ENCODE measurements at places on chromosomes 2 and 18. TPM values are rescaled to one million over a fixed set of nuclear protein-coding genes. Genes with fewer than 3 reads are reported as not detected.

The CCDC93 gene
- 37.9 TPM for total RNA-seq

The CABLES1 gene
- total RNA-seq: 9.7 TPM

The MAL gene
- not detected for total RNA-seq

The VIT gene
- not detected for total RNA-seq
